ENCODE measurements at places on chromosomes 6 and 20. TPM values are rescaled to one million over a fixed set of nuclear protein-coding genes. Genes with fewer than 3 reads are reported as not detected.
A peak's percentile ranks its signal among the peaks of the same experiment; 100 is the strongest.

GRCh38 chr20:61135968-61136367, 116.1 kb upstream of the CDH4 start:
- DNase-seq: no peak

DNA sequence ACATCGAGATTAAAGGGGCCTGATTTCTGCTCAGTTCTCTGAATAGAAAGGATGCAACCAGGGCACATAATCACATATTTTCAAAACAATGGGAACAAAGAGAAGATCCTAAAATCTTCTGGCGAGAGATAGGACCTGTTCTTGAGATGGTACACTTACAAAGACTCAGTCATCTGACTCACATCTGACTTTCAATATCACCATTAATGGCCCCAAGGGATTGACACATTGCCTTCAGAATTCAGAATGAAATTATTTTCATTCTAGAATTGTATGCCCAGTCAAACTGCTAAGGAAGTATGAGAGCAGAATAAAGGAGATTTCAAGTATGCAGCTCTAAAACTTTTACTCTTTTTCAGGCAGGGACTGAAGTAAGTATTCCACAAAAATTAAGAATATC, 240.7 kb upstream of the POU3F2 start:
- no peak for DNase-seq

- DNase-seq: no peak
Measured at GRCh38 chr6:76834399-76834798, 628.9 kb downstream of the HTR1B start.

- no peak for DNase-seq
Measured at GRCh38 chr6:63661769-63662168, 26.2 kb downstream of the PHF3 start.

RNF8 gene
- 17.3 TPM for total RNA-seq

DNA sequence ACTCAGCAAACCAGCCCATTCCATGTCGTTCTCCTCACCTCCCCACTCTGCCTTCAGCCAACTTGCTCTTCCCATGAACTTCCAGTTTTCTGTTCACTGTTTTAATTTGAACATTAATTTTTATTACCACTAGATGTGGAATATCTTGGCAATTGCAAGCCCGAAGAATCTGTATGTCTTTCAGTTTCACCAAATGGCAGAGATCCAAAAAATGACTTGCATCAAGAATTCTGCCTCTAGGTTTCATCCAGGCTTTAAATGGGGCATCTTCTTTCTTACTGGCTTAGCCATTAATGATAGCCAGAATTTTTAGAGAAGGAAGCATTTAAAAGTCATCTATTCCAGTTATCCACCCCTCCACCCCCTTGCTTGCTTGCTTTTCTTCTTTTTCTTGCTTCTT, 39.0 kb downstream of the CAP2 start:
- no peak for DNase-seq

GRCh38 chr20:43710370-43711044, 16.3 kb downstream of the GTSF1L start:
- DNase-seq: no peak

DNA sequence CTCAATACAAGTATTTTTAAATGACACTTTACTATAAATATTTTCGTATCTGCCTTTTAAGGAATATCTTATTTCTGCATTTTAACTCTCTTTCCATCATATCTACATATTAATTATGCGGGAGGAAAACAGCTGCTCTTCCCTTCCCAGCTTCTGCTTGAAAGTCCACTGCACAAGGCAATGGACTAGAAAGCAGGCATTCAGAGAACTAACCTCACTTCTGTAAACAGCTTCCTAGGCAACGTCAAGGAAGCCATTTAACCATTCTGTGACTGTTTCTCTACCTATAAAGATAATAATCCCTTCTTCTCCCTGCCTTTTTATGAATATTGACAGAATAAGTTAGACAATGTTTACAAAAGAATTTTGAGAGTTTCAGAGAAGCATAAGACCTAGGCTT, 319.4 kb downstream of the BTBD9 start:
- DNase-seq: no peak

DNA sequence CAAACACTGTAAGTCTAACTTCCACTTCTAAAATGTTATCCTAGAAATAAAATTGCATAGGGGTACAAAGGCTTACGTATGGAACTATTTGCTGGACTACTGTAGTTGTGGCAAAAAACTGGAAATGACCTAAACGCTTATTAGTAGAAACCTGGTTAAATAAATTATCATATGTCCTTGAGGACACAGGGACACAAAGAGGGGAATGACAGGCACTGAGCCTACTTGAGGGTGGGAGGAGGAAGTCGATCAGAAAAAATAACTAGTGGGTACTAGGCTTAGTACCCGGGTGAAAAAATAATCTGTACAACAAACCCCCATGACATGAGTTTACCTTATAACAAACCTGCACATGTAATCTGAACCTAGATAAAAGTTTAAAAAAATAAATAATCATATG, 28.4 kb downstream of the BCAS1 start:
- no peak for DNase-seq

DNA sequence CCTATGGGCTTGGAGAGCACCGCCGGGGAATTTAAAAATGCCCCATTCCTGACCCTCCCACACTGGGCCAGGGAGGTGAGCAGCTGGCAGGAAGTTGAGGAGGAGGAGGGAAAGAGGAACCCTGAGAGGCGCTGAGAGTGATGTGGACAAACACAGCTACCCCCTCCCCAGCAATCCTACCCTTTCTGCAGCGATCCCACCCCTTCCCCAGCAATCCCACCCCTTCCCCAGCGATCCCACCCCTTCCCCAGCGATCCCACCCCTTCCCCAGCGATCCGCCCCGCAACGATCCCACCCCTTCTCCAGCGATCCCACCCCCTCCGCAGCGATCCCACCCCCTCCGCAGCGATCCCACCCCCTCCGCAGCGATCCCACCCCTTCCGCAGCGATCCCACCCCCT, 111.6 kb downstream of the SYCP2 start:
- peak; percentile 9 for DNase-seq

DNA sequence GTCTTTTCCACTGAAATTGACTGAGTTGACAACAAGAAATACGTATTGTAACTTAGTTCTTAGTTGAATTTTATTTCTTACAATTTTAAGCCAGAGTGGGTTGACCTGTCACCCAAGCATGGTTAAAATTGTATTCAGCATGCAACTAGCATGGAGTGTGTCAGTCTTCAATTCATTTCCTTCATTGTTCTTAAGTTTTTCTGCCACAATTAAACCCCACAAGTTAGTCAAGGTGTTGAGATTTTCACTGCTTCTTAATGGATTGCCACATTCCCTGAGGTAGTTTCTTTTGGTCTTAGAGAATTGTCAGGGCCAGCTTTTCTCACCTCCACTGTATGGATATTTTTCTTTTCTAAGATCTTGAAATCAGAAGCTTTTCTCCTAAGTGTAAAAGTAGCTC, 2.1 kb downstream of the PTPN1 start:
- DNase-seq: no peak

GRCh38 chr6:163098827-163099479, 315.6 kb upstream of the QKI start:
- no peak for DNase-seq

- no peak for DNase-seq
Measured at GRCh38 chr6:21521276-21521675, 72.3 kb upstream of the SOX4 start.

DNA sequence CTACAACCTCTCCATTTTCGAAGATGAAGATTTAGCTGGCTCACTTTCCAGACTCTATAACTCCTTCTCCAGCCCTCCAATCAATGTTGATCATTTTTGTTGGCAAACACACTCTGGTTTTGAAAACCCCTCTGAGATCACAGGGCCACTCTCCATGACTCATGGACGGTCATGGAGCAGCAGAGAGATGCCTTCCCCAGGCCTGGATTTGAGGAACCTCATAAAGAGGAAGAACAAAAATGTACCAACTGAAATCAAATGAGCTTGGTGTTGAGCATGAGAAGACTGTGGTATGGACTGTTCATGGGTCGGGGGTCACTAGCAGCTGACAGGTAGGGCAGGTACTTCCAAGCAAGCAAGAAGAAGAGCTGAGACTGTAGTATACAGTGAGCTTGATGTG, 112.8 kb upstream of the INSM1 start:
- DNase-seq: no peak

MDFI gene
- 1.9 TPM for total RNA-seq

DNA sequence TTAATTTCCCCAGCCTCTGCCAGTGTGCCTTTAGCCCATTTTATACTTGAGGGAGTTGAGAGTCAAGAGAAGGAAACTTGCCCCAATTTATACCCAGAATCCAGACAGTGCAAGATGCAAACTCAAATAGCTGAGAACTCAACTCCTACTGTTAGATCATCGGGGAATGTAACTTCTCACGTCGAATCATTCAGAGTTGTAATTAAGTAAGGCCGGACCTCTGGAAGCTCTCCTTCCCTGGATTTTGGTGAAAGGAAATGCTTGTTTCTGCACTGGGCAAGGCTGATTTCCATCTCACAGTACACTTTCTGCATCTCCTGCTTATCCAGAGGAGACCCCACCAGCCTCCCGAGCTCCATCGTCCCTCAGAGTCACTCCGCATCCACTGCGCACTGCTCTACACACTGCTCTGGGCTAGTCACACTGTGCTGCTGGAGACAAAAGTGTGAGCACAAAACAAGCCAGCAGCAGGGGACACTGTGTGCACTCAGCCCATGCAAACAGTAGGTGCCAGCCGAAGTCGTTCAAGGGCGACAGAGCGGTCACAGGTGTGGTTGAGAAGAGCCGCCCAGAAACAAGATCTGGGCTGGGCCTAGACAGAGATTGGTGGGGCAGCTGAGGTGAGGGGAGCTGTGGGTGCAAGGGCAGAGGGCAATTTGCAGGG, 150.4 kb upstream of the QKI start:
- DNase-seq: no peak

GRCh38 chr6:16168858-16169257, 40.0 kb downstream of the MYLIP start:
- DNase-seq: no peak

DNA sequence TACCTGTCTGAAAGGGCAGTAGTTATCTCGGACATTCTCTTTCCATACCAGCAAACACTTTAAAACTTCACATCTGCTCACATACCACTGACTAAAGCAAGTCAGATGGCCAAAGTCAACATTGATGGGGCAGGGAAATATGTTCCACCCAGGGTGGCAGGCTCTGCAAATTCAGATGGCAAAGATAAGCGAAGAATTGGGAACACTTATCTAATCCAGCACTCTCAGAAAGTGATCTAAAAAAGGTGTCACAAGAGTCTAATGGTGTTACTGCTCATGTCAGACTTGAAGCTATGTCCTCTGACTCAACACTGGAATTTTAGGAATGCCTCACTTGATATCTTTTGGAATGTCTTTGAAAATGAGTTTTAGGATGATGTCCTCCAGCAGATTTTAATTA, 1086.2 kb downstream of the KIF16B start:
- DNase-seq: no peak

- no peak for DNase-seq
Measured at GRCh38 chr6:43376551-43376981, 7.1 kb upstream of the ZNF318 start.

- no peak for DNase-seq
Measured at GRCh38 chr6:126926926-126927325, 191.5 kb upstream of the RSPO3 start.

GRCh38 chr6:18362058-18362561, 25.0 kb upstream of the RNF144B start:
- DNase-seq: no peak

GRCh38 chr6:129262661-129263060, 379.7 kb downstream of the LAMA2 start:
- DNase-seq: no peak

C6orf58 gene
- total RNA-seq: not detected
